ENCODE measurements at places on chromosomes 13 and 19. TPM values are rescaled to one million over a fixed set of nuclear protein-coding genes. Genes with fewer than 3 reads are reported as not detected.

The C5AR1 gene
- total RNA-seq: 0.29 TPM

- DNase-seq: no peak
- H3K27me3 ChIP-seq: no peaks in the 10 kb centered on the region
- H3K4me3 ChIP-seq: no peak overlapping the region
Measured at GRCh38 chr13:79090552-79091124, 315.4 kb downstream of the RBM26 start.

The LILRB3 gene
- total RNA-seq: not detected

GRCh38 chr19:6034512-6034911 is 56.6 kb upstream of the RANBP3 start:
- H3K4me1 ChIP-seq: peaks cover 9% of the 10 kb centered on the region
- no peaks in the 10 kb centered on the region for H3K27me3 ChIP-seq
- no peak overlapping the region for H3K4me3 ChIP-seq

The C19orf67 gene
- not detected for total RNA-seq
